ENCODE measurements at places on chromosomes 3 and 15.

DNA sequence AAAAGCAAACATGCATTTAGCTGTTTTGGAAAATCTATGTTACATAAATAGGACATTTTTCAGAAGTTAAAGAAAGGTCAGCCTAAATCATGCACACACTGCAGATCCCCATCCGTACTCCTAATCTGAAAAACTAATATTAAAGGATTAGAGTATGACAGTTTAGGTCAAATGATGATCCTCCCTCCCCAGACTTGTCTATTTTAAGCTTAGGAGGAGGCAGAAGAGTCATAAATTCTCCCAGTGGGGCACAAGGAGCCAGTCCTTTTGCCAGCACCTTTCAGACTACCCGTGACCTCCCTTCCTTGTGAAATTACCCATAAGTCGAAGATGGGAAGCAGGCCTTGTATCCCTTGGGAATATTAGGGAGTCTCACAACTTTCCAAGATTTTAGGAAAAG, 78.0 kb downstream of the TGFBR2 start:
- no peak for DNase-seq

GRCh38 chr3:157132341-157132740, 27.6 kb downstream of the CCNL1 start:
- no peak for DNase-seq

DNA sequence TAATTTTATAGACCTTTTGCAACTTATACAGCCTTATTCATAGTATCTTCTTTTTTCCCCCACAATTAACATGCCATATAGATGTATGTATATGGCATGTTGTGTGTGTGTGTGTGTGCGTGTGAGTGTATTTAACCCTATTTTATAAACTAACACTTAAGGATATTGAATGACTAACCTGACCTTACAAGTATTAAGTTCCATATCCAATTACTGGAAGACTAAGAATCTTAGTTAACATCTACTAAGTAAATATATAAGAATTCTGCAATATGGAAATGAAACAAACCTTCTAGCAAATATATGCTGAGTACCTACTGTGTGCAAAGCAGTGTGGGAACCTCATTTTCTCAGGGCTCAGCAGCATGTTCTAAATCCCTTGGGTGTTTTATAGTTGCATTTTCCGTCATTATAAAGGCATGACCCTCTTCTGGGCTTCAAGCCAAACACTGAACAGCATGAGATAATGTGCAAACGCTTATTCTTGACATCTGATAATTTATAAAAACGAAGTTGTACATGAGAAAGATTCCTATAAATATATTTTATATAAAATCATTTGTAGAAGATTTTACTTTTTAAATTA, 105.5 kb downstream of the NLGN1 start:
- no peak for DNase-seq

GRCh38 chr15:81071705-81072104, 62.4 kb upstream of the CFAP161 start:
- DNase-seq: no peak

DNA sequence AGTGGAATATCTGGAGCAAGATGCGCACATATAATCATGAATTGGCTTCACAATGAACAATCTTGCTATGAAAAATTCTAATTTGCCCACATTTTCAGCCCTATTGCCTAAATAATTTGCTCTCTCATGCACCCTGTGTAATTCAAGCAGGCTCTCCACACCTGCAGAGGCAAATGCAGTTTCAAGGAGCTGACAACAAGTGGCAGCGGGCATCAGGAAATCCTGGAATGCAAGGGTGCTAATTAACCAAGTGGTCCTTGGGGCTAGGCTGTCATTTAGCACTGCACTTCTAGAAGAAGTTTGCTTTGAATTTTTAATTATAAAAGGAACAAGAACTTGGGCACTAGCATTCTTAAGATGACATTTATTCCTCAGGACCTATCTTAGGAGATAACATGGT, 56.3 kb upstream of the ICE2 start:
- DNase-seq: no peak

- DNase-seq: no peak
Measured at GRCh38 chr3:182737825-182738224, 55.5 kb upstream of the ATP11B start.

GRCh38 chr3:132134611-132135010, 99.8 kb upstream of the CPNE4 start:
- DNase-seq: no peak

GRCh38 chr15:95946241-95946640, 384.3 kb upstream of the NR2F2 start:
- no peak for DNase-seq

- no peak for DNase-seq
Measured at GRCh38 chr3:95655363-95655986, 1158.9 kb upstream of the EPHA6 start.

GRCh38 chr3:38743043-38743442, 73.0 kb downstream of the SCN10A start:
- no peak for DNase-seq

- peak; percentile 13 for DNase-seq
Measured at GRCh38 chr15:29870495-29871151, 48.4 kb upstream of the TJP1 start.
